Suppressor macrophage treated with lipopolysaccharide for 1 hour (primary cell): ENCODE measurements at places on chromosomes 6 and 20.
A peak's percentile ranks its signal among the peaks of the same experiment; 100 is the strongest.

GRCh38 chr6:18053555-18054445 lies 66.4 kb upstream of the KIF13A start:
- DNase-seq = peak; percentile 9

- DNase-seq = peak; percentile 28
Observed at GRCh38 chr6:140382355-140382754, 1007.9 kb upstream of the CITED2 start.

GRCh38 chr6:124203101-124203811 lies 399.6 kb downstream of the NKAIN2 start:
- no peak for DNase-seq

GRCh38 chr6:81996414-81996813 lies 243.9 kb upstream of the TENT5A start:
- peak; percentile 36 for DNase-seq

GRCh38 chr6:38460186-38460585 lies 179.5 kb downstream of the BTBD9 start:
- no peak for DNase-seq

- no peak for DNase-seq
Observed at GRCh38 chr6:158028421-158028820, 46.8 kb downstream of the SYNJ2 start.

DNA sequence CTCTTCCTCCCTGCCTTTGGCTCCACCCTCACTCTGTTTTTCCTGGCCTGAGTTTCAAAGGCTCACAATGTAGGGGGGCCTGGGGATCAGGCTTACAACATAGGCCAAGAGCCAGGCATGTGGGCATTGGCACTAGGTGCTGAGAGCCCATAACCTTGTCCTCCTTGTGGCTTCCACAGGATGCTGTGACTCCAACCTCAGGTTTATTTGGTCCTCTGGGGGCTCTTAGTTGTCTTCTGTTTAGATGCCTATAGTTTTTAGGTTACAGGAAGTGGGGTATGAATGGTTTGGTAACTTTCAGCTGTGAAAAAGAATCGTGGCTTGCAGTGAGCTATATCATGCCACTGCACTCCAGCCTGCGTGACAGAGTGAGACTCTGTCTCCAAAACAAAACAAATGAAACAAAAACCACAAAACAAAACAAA lies 25.6 kb downstream of the MMP24 start:
- DNase-seq = no peak

DNA sequence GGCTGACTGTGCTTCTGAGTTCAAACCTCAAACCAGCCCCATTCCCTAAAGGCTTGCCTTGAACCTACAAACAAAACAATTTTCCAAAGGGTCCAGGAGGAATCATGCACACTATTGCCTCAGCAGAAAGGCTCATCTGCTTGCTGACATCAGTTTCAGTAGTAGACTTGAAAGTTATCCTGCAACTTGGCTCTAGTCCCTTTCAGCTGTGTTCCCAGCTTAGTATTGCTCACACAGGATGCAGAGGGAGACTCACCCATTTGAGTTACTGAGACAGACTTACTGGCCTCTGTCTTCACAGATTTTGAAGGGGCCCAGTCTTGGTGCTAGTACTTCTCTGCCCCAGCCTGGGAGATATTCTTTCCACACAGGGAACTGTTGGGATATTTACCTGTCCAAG lies 38.5 kb upstream of the TFB1M start:
- DNase-seq = no peak

DNA sequence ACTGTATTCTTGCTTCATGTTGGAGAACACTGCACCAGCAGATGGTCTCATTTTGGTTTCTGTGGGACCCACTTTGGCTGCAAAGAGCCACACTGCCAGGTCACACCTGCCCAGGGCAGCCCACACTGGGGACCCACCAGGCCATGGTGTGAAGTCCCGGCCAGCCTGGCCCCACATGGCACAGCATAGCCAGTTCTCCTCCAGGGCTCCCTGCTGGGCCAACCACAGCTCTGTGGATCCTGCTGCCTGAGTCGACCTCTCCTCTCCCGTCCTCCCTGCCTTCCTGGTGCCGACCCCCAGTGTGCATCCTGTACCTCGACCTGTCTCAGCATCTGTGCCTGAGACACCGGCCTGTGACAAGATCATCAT lies 3.0 kb downstream of the ARFRP1 start:
- no peak for DNase-seq

DNA sequence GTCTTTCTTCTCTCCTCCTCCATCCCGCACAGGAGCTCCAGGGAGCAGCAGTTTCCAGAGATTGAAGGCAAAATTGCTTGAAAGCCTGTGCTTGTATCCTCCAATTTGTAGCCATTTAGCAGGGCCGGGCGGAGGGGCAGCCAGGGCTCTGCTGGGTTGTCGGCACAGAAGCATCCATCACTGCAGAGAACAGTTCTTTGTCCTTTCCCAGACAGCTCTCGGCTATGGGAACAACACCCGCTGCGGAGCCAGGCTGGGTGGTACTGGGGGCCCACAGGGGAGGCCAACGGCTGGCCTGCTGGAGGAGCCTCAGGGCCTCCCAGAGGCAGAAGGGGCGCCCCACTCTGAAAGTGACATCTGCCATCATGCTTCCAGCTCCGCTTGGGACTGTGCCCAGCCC lies 7.8 kb downstream of the HRH3 start:
- DNase-seq = no peak
